Type B pancreatic cell (in vitro differentiated cells): ENCODE measurements at places on chromosomes 16 and 17. TPM values are rescaled to one million over a fixed set of nuclear protein-coding genes. Genes with fewer than 3 reads are reported as not detected.

The MCRIP1 gene
- total RNA-seq, result 54.2 and 101 TPM in 2 replicates

The TM4SF5 gene
- total RNA-seq, result 5.3 and 9.6 TPM in 2 replicates

The EPN3 gene
- 41.7 and 72.1 TPM in 2 replicates for total RNA-seq

The CRISPLD2 gene
- total RNA-seq, result 17.8 and 57.2 TPM in 2 replicates

- no peak for DNase-seq
Observed at GRCh38 chr17:75036643-75037268, 10.0 kb downstream of the ATP5PD start.

- DNase-seq, result no peak
Observed at GRCh38 chr16:79532785-79533184, 67.8 kb downstream of the MAF start.

GRCh38 chr16:4266372-4266771, 6.5 kb downstream of the TFAP4 start:
- DNase-seq, result no peak

- no peak for DNase-seq
Observed at GRCh38 chr16:54657058-54657708, 273.5 kb upstream of the IRX5 start.

DNA sequence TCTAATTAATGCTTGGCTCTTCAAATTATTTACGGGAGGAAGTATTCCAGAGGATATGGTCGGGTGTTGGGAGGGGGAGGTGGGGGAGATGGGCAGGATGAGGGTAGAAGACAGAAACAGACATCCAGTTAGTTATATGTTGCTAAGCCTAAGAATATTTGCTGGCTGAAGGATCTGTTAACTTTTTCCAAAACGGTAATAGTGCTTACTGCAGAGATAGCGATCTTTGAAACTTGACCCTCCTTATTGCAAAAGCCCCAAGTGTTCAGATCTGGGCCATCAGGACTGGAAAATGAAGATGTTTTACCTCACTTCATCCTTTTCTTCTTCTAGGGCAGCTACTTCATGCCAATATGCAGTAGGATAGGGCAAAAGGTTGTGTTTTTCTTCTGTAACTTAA, 27.0 kb upstream of the MMD start:
- DNase-seq, result no peak

DNA sequence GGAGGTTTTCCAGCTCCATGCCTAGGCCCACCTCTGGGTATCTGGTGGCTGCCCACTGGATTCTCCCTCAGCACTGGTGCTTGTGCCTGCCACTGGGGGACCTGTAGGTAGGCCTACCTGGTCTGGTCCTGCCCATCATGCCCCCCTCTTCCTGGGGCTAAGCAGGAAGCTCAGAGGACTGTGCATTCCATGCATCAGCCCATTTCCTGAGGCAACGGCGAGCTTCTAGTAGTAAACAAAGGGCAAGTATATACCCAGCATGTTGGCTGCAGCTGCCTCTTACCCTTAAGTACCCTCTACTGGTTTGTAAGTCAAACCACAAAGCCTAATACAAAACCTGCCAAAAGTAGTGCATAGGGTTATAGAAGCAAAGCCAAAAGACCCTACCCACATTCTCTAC, 37.5 kb downstream of the SDR42E1 start:
- no peak for DNase-seq
